Esophagus mucosa (tissue), 1 donor: ENCODE measurements at places on chromosomes 1 and 21. TPM values are rescaled to one million over a fixed set of nuclear protein-coding genes. Genes with fewer than 3 reads are reported as not detected.

GRCh38 chr1:44808063-44808937 lies at the start of gene BTBD19:
Gene BTBD19 (plus strand): TSS chr1:44808523. CDS start chr1:44808821, 298 bp downstream.
- peak; percentile 23 for ATAC-seq

- ATAC-seq: no peak
Measured at GRCh38 chr1:93652323-93652949, 29.2 kb downstream of the BCAR3 start.

DNA sequence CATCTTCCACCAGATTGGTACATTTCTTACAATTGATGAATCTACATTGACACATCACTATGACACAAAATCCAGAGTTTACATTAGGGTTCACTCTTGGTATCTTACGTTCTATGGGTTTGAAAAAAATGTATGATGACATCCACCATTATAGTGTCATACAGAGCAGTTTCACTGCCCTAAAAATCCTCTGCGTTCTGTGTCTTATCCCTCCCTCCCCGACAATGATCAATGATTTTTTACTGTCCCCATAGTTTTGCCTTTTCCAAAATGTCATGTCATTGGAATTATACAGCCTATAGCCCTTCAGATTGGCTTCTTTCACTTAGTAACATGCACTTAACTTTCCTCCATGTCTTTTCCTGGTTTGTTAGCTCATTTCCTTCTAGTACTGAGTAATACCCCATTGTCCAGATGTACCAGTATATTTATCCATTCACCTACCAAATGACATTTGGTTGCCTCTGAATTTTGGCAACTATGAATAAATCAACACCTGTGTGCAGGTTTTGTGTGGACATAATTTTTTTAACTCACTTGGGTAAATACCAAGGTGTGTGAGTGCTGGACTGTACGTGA lies 80.9 kb upstream of the CDC42BPA start:
- ATAC-seq: no peak

DNA sequence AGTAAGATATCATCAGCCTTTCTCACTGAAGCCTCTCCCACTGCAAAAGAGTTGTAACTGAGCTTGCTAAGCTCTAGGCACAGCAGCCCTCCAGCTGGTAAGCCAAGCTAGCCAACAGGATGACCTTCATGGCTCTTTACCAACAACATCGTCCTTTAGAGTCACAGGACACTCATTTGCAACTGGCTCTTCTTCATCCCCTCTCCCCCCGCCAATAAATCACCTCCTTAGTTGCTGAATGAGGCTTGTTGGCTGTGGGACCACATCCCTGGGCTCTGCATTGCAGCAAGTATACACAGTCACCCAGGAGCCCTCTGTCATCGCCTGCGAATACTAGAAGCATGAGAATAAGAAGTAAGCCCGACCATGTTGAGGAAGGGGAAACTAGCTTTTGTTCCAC lies 16.0 kb upstream of the ZNF697 start:
- no peak for ATAC-seq

GRCh38 chr1:112558634-112559033 lies 49.9 kb downstream of the WNT2B start:
- no peak for ATAC-seq

GRCh38 chr1:21552715-21553114 lies 43.5 kb downstream of the ALPL start:
- ATAC-seq: no peak

GRCh38 chr1:50667272-50667671 lies 244.0 kb upstream of the DMRTA2 start:
- no peak for ATAC-seq

GRCh38 chr1:225896937-225897549 lies 8.1 kb upstream of the LEFTY1 start:
- peak; percentile 96 for ATAC-seq

Gene CEP350
- 35.1 TPM for total RNA-seq

Gene OLIG1
- total RNA-seq: not detected

Gene WNT2B
- total RNA-seq: 4.4 TPM

Gene FCAMR
- 0.08 TPM for total RNA-seq

Gene CDC20
- 76.2 TPM for total RNA-seq

Gene CYP4B1
- 13.5 TPM for total RNA-seq

Gene TSPAN2
- 0.68 TPM for total RNA-seq

Gene ALG6
- total RNA-seq: 12.3 TPM

Gene SLC9A1
- 27.3 TPM for total RNA-seq

Gene ANXA9
- 0.40 TPM for total RNA-seq
